Thyroid gland (tissue), 4 donors: ENCODE measurements at places on chromosomes 3 and 15. TPM values are rescaled to one million over a fixed set of nuclear protein-coding genes. Genes with fewer than 3 reads are reported as not detected.

Gene SV2B
- 1.5 TPM for total RNA-seq

Gene LMAN1L
- total RNA-seq: 3.5 TPM

GRCh38 chr3:175670557-175670956 lies 811.4 kb downstream of the NAALADL2 start:
- H3K27me3 ChIP-seq: no peaks in the 10 kb centered on the region
- no peak overlapping the region for H3K4me3 ChIP-seq
- no peaks in the 10 kb centered on the region for H3K4me1 ChIP-seq
- no peak for DNase-seq

DNA sequence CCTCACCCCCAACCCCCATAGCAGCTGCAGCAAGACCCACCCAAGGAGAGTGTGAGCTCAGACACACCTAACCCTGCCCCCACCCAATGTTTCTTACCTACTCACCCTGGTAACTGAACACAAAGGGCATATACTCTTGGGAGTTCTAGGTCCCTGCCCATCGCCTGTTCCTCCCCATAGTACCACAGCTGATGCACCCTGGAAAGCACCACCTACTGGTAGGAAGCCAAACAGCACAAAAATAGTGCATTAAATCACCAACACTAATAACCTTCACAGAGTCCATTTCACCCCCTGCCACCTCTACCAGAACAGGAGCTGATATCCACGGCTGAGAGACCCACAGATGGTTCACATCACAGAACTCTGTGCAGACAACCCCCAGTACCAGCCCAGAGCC lies 245.2 kb downstream of the EFHB start:
- no peaks in the 10 kb centered on the region for H3K4me1 ChIP-seq
- no peak overlapping the region for H3K4me3 ChIP-seq
- H3K27me3 ChIP-seq: no peaks in the 10 kb centered on the region
- H3K27ac ChIP-seq: no peak overlapping the region
- no peak for DNase-seq

- no peaks in the 10 kb centered on the region for H3K36me3 ChIP-seq
- H3K27me3 ChIP-seq: no peaks in the 10 kb centered on the region
- no peak for DNase-seq
Observed at GRCh38 chr3:13268961-13269441, 151.1 kb downstream of the NUP210 start.

DNA sequence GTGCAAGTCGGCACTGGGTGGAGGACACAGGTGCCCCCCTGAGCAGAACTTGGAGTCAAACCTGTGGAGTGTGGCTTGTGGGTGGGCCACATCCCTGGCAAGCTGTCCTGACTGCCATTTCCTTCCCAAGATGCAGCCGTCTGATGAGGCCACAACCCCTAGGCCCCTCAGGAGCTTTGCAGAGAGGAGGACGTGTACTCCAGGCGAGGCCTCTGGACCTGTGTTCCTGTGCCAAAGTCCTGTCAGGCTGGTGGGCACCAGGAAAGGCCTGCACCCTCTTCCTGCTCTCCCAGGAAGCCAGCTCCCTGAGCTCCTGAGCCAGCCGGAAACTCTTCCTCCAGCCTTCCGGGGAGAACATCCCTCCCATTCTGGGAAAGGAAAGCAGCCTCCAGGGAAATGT lies 48.5 kb downstream of the CMTM6 start:
- H3K4me1 ChIP-seq: peaks cover 11% of the 10 kb centered on the region
- H3K36me3 ChIP-seq: no peaks in the 10 kb centered on the region
- no peak overlapping the region for H3K27ac ChIP-seq
- no peaks in the 10 kb centered on the region for H3K27me3 ChIP-seq
- no peak overlapping the region for H3K4me3 ChIP-seq

- H3K36me3 ChIP-seq: no peaks in the 10 kb centered on the region
- no peaks in the 10 kb centered on the region for H3K27me3 ChIP-seq
- DNase-seq: no peak
- no peak overlapping the region for H3K4me3 ChIP-seq
Observed at GRCh38 chr3:12473511-12473910, 10.8 kb upstream of the TSEN2 start.

DNA sequence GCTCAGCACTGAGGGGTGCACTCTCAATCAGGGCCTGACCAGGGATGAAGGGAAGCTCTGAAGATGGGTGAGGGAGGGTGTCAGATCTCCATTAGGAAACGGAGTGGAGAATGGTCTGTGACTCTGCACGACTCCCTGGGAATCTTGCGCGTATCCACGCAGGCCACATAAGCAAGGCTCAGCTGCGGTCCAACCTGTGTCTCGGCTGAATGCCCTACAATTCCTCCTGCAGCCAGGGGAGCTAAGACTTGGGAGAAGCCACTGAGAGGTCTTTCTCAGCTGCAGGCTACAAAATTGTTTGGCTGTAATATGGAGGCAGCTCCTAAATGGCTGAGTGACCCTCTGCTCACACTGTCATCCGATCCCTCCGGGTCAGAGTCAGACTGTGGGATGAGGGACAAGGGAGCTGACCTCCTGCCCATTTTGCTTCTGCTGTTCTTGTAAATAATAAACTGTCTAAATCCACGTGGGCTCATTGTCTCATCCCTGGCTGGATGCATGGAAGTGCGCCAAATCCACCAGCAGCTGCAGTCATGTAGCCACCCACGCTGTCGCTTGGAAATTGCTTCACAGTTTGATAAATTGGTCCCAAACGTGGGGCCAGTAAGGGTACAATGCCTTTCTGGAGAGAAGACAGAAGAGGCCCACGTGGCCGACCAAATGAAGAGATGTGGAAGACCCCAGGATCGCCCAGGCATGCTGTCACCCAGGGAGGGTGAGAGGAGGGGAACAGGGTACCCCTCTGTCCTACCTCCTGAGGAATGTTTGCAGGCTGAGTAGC lies 30.5 kb downstream of the ALS2CL start:
- no peak overlapping the region for H3K27ac ChIP-seq
- H3K36me3 ChIP-seq: no peaks in the 10 kb centered on the region
- DNase-seq: no peak
- no peaks in the 10 kb centered on the region for H3K27me3 ChIP-seq
- no peak overlapping the region for H3K4me3 ChIP-seq
- peaks cover 3% of the 10 kb centered on the region for H3K4me1 ChIP-seq

DNA sequence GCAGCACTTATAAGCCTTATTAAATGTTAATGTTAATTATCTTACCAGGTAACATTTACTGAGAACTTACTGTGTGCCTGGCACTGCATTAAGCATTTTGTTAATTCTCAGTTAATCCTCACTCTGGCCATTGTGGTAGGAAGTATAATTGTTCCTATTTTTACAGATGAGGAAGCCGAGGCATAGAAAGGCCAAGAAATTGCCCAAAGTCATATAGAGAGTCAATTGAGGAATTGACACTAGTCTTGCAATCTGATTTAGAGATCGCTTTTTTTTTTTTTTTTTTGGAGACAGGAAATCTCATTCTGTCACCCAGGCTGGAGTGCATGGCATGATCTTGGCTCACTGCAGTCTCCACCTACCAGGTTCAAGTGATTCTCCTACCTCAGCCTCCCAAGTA lies 132.6 kb upstream of the PROK2 start:
- DNase-seq: no peak
- no peak overlapping the region for H3K27ac ChIP-seq
- no peaks in the 10 kb centered on the region for H3K36me3 ChIP-seq
